Transverse colon (tissue), 4 donors: ENCODE measurements at places on chromosomes 7 and 10. TPM values are rescaled to one million over a fixed set of nuclear protein-coding genes. Genes with fewer than 3 reads are reported as not detected.

GRCh38 chr7:102072636-102073209, 213.9 kb upstream of the SH2B2 start:
- no peaks in the 10 kb centered on the region for H3K4me1 ChIP-seq
- H3K27me3 ChIP-seq, result no peaks in the 10 kb centered on the region
- no peak overlapping the region for H3K27ac ChIP-seq
- no peak for DNase-seq
- H3K4me3 ChIP-seq, result no peak overlapping the region
- peaks cover 11% of the 10 kb centered on the region for H3K36me3 ChIP-seq

- no peak overlapping the region for H3K4me3 ChIP-seq
- H3K27ac ChIP-seq, result no peak overlapping the region
- no peak for DNase-seq
- no peaks in the 10 kb centered on the region for H3K27me3 ChIP-seq
Measured at GRCh38 chr7:142835487-142835886, 19.4 kb upstream of the EPHB6 start.

DNA sequence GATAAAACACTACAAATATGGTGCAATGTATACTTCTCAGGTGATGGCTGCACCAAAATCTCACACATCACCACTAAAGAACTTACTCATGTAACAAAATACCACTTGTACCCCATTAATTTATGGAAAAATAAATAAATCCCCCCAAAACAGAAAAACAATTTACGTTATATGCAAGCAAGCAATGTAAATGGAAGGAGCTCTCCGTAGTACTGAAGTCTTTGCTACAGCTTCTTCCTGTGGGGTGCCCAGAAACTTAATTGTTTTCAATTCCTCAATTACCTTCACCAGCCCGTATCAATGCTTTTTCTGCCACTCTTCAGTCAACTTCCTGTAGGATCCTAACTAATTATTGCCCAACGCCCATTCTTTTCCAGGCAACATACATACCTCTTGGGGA, 138.1 kb downstream of the RELN start:
- DNase-seq, result no peak
- no peak overlapping the region for H3K27ac ChIP-seq
- H3K27me3 ChIP-seq, result no peaks in the 10 kb centered on the region
- no peak overlapping the region for H3K4me3 ChIP-seq
- no peaks in the 10 kb centered on the region for H3K4me1 ChIP-seq

CUTC gene
- 27.9 TPM for total RNA-seq

FAM241B gene
- not detected for total RNA-seq

AS3MT gene
- total RNA-seq, result 3.4 TPM

OPN1SW gene
- not detected for total RNA-seq
